AML-193 (cell line): ENCODE measurements at places on chromosomes 2 and 18.

DNA sequence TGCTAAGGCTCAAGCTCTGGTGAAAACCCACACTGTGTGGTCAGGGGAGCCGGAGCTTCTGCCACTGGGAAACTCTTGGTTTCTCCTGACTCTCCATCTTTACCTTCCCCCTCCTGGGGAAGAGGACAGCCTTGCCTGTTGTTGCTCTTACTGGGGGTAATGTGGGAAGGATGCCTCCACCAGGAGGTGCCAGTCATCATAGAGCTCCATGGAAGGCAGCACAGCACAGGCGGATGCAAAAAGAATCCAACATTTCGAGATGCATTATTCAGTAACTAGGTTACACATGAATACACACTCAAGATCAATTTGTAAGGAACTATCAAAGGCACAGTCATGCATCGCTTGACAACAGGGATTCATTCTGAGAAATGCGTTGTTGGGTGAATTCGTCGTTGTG lies 322.6 kb downstream of the AFF3 start:
- no peak for DNase-seq

DNA sequence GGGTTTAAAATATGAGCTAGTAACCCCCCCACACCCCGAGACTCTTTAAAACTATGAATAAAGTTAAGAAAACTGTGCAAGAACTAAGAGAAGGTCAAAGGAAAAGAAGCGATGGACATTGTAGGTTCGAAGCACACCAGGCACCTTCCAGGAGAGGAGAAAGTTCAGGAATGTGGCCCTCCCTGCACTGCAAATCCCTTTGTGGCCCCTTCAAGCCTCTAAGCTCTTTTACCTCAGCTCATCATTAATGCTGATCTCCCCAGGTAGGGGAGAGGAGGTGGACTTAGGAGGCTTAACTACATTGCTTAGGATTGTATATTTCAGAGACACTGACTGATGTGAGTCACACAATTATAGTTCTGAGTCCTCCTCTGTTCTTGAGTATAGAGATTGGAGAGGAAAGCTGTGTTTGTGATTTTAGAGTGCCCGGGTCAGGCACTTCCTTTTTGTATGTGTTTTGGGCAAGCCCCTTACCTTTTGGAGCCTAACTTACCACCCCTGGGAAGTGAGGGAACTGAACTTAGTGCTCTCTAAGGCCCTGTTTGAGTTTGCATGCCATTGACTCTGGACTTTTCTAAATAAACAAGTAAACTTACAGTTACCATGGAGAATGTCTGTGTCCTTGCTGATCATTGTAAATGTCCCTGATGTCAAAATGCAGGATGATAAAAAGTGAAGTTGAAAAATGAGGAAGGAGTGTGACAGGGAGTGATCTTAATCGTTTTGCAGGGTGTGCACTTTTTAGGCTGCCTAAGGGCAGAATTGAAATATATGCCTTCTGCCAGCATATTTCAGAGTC lies 140.8 kb upstream of the ZEB2 start:
- DNase-seq: peak; percentile 74

GRCh38 chr2:45872211-45872610 lies 220.7 kb downstream of the PRKCE start:
- DNase-seq: no peak

DNA sequence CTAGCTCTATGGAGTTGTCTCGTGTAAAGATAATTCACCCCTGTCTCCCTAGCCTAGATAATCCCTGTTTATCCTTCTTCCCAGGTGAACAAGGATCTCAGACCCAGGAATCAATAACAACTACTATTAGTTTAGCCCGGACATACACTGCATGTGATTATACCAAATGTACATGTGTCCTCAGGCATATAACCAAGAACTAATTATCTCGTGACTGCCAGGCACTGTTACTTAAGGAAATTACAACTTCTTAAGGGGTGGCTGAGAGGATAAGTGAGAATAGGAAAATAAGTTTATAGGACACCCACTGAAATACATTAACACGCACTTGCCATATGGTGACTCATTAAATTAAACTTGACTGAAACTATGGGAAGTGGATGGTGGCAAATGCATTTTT lies 126.6 kb downstream of the CNTNAP5 start:
- DNase-seq: no peak

DNA sequence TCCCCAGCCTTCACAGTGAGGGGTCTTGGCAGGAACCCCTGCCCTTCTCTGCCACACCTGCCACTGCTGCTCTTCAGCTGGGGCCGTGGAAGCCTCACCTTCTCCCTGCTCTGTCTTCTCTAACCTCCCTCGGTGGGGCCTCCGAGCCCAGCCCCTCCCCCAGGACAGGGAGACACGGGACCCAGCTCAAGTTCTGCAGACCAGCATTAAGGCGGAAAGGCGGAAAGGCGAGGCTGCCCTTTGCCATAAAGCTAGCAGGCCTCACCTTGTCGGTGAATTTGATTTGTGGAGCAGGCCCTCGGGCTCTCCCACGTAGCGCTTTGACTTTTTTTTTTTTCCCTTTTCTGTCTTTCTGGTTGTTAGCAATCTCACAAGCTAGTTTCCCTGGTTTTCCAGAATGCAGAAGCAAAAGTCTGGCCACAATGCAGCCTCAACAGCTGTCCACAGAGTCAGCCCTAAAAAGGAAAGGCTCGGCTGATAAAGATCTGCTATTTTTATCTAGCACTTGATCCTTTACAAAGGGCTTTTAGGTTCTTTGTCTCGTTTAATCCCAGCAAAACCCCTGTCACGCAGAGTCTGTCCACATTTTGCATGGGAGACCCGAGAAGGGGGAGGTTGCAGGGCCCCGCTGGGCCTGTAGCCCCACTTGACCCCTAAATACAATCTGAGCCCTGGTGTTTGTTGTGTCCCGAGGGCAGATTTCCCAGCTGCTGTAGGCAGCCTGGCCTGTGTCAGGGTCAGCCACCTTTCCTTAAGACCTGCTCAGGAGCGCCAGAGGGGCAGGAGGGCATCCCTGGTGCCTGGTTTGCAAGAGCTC lies 6.0 kb downstream of the ITM2C start:
- DNase-seq: peak; percentile 21

GRCh38 chr2:23393722-23394121 lies 8.7 kb downstream of the KLHL29 start:
- DNase-seq: no peak

GRCh38 chr18:45359275-45360009 lies 255.8 kb upstream of the SLC14A2 start:
- DNase-seq: no peak

GRCh38 chr2:80610108-80610507 lies 305.6 kb upstream of the LRRTM1 start:
- no peak for DNase-seq

GRCh38 chr2:240250985-240251847 lies 110.8 kb upstream of the OTOS start:
- DNase-seq: no peak

- no peak for DNase-seq
Measured at GRCh38 chr2:39491653-39492052, 54.6 kb upstream of the MAP4K3 start.

- DNase-seq: no peak
Measured at GRCh38 chr2:590214-591175, 86.7 kb downstream of the TMEM18 start.

GRCh38 chr2:33094303-33094702 lies 147.6 kb downstream of the LTBP1 start:
- no peak for DNase-seq

- no peak for DNase-seq
Measured at GRCh38 chr2:33806041-33806440, 206.9 kb upstream of the FAM98A start.
